Stimulated activated CD8-positive, alpha-beta memory T cell treated with anti-CD3 and anti-CD28 coated beads, Interleukin-7, amount 100 ng/mL, for 1 hour (primary cell): ENCODE measurements at places on chromosomes 5 and 9.

GRCh38 chr9:88716596-88717290, 181.8 kb downstream of the NXNL2 start:
- no peak for DNase-seq

DNA sequence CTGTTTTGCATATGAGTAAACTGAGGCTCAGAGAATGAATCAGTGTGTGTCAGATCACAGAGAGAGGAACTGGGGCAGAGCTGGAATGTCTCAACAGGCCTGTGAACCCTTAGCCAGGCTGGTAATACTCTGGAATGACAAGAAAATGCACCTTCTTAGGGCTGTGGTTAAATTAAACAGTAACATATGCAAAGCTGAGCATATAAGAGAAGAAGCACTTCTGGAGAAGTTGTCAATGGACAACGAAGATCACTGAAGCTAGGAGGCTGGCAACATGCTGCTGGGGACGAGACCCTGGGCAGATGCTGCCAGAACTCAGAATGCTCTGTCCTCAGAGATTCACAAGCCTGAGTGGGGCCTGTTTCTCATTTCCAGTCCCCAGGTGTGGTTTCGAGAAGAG, 64.6 kb upstream of the EPB41L4B start:
- DNase-seq: no peak

GRCh38 chr5:144131261-144131660, 39.2 kb downstream of the YIPF5 start:
- DNase-seq: no peak

DNA sequence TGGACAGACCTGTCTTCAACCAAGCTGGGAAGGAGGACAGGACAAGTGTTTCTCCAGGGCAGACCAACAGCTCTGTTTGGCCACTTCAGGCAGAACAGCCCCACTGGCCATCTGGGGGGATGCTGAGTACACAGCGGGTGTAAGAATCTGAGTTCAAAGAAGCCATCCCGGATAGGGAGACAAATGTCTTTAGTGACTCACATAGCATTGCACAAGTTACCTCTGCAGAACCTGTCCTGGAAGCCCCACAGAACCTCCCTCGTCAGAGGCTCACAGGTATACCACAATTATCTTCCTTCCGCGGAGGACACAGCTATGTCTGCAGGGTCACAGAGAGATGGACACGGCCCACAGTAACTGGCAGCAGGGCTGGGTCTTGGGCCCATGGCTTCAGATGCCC, 2.0 kb downstream of the OR2V2 start:
- DNase-seq: no peak

DNA sequence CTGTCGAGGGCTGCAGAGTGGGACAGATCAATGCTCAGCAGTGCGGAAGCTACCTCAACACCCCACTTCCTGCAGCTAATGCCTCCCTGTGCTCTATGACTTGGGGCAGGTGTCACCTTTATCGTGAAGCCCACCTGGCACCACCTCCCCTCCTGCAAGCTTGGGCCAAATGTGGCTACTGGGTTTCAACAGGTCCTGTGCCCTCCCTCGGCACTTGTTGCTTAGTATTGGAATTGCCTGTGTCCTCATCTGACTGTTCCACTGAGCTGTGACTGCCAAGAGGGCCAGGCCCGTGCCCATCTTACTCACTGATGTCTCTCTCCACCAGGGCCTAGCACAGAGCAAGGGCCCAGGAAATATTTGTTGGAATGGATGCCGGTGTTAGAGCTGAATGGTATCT, 9.4 kb downstream of the SLC27A4 start:
- DNase-seq: no peak

GRCh38 chr5:110846398-110847001, 107.7 kb downstream of the SLC25A46 start:
- DNase-seq: no peak

- no peak for DNase-seq
These were observed 32.8 kb downstream of the PHAX start for GRCh38 chr5:126633552-126633951.

DNA sequence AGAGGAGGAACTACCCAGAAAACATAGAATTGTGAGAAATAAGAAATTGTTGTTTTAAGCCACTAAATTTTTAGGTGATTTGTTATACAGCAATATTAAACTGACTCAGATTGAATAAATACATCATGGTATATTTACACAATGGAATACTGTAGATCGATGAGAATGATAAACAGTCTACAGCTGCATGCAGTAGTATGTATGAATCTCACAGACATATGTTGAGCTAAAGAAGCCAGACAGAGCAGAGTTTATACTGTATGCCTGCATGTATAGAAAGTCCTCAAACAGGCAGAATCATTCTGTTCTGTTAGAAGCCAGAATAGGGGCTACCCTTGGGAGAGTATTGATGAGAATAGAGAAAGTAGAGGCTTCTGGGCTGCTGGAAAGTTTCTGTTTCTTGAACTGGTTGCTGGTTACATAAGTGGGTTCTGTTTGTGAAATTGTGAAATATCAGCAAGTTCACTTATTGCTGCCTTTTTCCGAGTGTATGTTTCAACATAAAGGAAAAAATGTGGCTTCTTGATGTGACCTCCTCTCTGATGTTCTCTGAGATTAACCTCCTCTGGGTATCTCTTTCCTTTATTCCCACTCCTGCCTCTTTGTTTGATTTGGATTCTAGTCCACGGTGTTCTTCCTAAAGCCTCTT, 9.6 kb downstream of the KIAA1958 start:
- no peak for DNase-seq

DNA sequence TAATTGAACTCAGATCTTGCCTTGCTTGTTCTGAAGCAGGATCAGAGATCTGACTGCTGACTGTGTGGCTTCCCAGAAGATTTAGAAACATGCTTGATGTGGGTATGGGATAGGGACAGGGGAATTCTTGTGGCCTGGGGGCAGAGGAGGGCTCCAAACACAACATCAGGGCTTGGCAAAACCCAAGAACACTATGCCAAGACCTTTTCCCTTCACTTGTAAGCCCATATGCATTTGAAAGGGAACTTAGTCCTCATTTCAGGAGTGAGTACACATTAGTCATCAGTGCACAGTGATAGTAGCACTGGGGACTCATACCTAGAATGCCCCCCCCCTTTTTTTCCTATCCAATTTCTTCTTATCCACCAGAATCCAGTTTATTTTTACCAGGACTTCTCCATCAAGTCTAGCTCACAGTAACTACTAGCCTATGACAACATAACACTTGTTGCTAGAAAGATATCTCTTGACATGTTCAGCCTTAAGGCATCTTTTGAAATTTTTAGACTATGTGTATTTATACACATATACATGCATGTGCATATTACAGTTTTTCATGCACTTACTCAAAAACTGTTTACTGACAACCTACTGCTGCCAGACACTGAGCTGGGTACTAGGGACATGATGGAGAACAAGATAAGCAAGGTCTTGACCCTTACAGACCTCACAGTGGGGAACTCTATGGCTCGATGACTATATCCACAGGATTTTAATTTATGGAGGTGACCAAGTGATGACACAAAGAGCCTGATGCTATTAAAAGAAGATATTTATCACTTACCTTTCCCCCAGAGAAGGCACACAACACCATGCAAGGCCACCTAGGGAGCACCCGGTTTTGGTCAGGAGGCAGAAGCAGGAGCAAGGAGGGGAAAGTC, 158.3 kb upstream of the MAP3K1 start:
- DNase-seq: no peak

DNA sequence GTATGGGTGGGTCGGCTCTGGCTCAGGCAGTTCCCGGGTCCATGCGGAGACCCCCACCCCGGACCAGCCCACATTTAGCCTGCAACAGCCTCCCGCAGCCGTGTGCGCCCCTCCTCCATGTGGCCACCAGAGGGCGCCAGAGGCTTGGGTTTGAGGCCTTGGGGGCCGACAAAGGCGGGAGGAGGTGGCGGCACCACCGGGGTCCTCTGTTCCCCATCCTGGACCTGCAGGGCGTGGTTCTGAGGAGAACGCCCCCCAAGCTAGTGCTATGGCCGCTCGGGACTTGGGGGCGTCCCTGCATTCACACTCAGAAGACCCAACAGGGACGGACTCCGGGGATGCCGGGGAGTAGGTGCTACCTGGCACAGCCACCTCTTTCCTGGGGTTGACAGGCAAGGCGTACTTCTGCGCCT, 16.5 kb downstream of the ASS1 start:
- peak; percentile 56 for DNase-seq

GRCh38 chr9:4985386-4986266, 554 bp downstream of the JAK2 start:
- DNase-seq: no peak

DNA sequence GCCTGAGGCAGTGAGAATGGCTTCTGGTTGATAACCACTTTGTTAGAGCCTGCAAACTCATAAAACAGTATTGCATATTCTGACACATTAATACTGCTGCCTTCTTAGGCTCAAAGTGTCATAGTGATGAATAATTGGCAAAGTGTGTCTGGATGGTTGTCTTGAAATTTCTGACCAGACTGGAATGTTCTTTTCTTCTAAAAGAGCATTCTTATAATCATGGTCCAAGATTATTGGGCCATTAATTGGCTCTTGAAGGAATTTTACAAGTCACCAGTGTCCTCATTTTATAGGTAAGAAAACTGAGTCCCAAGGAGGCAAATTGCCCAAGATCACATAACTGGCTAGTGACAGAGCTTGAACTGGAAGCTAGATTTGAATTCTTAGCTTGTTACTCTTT, 111.7 kb downstream of the PCSK1 start:
- DNase-seq: no peak

DNA sequence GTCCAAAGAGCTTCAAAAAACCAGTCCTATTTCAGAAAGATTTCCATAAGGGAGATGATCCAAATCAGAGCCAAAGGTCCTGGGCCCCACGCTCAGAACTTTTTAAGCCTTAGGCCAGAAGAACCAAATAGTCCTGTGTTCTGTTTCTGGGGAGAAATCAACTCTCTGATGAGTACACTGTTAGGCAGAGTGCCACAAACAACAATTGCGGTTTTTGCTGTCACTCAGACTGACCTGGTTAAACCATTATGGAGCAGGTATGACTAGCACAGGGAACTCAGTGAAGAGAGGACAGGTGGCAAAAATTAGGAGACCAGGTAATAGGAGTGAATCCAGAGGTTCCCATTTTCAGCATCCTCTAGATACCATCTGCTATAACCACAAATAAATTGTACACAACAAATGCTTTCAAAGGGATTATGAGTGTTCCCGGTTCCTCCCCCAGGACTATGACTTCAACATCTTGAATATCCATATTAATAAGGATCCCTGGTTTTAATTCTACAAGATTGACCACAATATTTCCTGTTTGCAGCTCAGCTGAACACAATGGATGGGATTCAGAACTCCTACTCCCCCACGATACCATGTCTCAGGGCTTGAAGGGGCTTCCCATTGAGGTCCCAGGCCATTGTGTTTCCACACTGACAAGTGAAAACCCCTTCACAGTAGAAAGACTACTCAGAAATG, 52.1 kb upstream of the FREM1 start:
- DNase-seq: no peak

- no peak for DNase-seq
These were observed 37.3 kb downstream of the NDST1 start for GRCh38 chr5:150545246-150545645.

- no peak for DNase-seq
These were observed 508.6 kb upstream of the FAM174A start for GRCh38 chr5:100026606-100027005.

- no peak for DNase-seq
These were observed 10.5 kb downstream of the CSF1R start for GRCh38 chr5:150075806-150076205.

DNA sequence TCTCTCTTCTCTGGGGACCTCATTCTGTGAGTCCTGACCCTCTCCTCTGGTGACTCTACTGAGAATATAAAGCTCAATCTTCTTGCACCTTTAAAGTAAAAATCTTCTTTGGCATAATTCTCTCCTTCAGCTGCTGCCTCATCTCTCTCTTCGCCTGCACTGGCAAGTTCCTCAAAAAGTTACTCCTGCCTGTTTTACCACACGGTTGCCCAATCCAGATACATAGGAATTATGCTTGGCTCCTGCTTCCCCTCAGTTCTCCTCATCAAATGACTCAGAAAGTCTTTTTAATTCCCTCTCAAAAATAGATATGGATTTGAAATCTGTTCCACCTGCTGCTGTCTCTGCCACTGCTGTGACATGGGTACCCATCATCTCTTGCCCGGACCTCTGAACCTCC, 14.4 kb upstream of the HRCT1 start:
- DNase-seq: no peak

DNA sequence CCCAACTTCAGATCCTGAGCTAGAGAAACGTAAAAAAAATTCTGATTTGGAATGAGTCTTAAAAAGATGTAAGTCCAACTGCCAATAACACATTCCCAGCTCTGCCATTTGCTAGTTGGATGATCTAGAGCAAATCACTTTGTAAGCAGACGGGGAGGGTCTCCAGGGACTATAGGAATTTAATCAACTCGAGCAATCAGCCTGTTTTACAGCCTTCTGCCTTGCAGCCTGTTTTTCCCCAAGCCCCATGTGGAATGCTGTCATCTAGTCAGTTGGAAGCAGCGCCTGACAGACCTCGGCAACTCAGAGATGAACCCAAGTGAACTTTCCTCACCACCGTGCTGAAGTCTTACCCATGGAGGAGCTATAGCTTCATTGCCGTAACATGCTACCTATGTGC, 34.8 kb upstream of the HRH2 start:
- DNase-seq: no peak

DNA sequence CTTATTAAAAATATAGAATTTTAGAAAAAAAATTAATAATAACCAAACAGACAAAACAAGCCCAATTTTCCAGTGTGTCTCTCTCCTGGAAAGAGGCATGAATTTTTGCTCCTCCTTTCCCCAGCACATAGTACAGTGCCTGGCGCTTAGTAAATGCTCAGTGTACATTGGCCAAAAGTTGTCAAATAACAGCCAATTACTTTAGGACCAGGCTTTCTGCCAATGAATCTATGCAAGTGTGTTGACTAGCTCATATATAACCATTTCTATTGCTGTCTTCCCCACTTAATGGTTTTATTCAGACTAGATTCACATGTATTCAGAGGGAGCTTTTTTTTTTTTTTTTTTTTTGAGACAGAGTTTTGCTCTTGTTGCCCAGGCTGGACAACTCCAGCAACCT, 120.1 kb upstream of the CD180 start:
- DNase-seq: no peak

DNA sequence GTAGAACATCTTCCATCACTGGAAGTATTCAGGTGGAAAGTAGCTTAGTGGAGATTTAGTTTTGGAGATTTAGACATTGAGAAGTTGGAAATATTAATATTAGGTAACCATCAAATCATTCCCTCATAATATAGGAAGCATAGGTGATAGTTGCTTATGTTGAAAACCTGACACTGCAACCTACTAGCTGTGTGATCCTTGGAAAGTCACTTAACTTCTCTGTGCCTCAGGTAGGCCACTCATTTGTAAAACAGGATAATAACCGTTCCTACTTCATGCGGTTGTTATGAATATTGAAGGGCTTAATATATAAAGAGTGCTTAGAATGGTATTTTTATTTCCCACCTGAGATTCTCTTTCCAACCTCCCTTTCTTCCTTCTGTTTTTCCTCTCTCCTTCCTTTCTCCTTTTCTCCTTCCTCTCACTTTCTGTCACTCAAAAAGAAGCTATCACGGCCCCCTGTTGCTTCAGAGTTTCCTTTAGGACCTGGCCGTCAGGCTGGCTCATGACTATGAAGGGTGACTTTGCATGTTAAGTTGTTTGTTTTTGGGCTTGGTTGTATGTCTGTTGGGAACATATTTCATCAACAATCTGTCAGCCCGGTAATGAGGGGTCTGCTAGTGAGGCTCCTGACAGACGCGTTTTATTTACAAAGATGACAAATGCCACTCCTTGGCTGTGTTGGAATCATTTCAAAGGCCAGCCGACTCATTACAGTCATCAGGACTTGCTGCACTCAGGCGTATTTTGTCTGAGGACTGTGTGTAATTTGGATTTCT, 31.0 kb downstream of the DOCK2 start:
- no peak for DNase-seq

GRCh38 chr5:1239505-1240251, 14.5 kb downstream of the SLC6A18 start:
- DNase-seq: no peak
